ENCODE measurements at places on chromosomes 4 and X. TPM values are rescaled to one million over a fixed set of nuclear protein-coding genes. Genes with fewer than 3 reads are reported as not detected.
A peak's percentile ranks its signal among the peaks of the same experiment; 100 is the strongest.

GRCh38 chr4:133839326-133839725 lies 362.3 kb downstream of the PABPC4L start:
- no peak for DNase-seq

- peak; percentile 93 for DNase-seq
These were observed 19.7 kb upstream of the SPON2 start for GRCh38 chr4:1192091-1192492.

DNA sequence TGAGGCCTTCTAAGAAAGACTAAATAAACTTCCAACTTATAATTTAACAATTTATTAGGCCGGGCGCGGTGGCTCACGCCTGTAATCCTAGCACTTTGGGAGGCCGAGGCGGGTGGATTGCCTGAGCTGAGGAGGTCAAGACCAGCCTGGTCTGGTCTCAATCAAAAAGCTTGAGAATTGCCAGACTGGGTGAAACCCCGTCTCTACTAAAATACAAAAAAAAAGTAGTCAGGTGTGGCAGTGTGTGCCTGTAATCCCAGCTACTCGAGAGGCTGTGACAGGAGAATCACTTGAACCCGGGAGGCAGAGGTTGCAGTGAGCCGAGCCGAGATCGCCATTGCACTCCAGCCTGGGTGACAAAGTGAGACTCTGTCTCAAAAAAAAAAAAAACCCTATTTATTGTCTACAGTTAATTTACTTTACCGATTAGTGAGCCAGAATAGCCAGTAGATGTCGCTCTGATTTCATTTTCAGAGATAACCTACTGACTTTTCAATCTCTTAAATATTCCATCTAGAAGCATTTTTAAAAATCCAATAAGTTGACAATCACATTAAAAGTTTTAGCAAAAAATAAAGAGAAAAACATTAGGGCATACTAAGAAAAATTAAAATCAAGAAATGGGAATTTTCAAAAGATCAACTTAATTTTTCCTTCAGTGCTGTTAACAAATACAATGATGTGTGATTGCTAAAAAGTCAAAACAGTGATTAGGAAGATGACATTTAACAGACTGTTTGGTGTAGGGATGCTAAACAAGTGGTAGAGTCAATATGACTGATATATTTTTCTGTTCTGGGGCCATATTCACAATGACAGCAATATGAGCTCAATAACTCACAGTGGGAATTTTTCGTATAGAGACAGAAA lies 4.3 kb upstream of the SHROOM3 start:
- DNase-seq, result no peak

DNA sequence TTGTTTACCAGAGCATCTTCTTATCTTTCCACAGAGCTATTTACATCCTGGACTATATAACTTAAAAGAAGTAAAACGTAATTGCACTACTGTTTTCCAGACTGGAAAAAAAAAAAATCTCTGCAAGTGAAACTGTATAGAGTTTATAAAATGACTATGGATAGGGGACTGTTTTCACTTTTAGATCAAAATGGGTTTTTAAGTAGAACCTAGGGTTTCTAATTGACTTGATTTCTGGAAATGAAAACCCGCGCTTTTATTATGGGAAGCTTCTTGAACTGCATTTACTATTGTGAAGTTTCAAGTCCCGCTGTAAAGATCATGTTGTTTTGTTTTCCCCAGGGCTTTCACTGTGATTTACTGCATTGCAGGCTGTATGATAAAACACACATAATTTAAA lies 162.7 kb downstream of the STIM2 start:
- DNase-seq, result no peak

DNA sequence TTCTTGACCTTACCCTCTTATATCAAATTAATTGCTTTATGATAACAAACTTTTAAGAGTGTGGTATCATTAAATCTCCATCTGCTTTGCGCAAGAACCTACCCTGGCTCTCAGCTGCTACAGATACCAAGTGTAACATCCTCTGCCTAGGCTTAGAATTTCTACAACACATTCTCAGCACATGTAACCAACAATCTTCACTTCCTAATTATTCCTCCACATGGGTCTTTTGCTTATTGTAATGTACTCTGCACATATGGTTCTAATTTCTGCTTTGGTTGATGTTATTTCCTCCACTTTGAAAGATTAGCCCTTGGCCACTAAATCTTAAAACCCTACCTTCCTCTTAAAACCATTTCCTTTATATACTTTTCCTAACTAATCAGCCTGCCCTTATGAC lies 242.4 kb downstream of the ARHGAP24 start:
- no peak for DNase-seq

Gene FGF13
- total RNA-seq, result 1.9 TPM

Gene VSIG1
- total RNA-seq, result not detected

Gene COPS4
- total RNA-seq, result 58.1 TPM

Gene STIM2
- total RNA-seq, result 9.2 TPM

Gene CFP
- 6.3 TPM for total RNA-seq

Gene SPANXA2
- total RNA-seq, result not detected
